Neural cell (in vitro differentiated cells): ENCODE measurements at places on chromosomes 16 and 17. TPM values are rescaled to one million over a fixed set of nuclear protein-coding genes. Genes with fewer than 3 reads are reported as not detected.

Gene VMO1
- 1.6 TPM in 1 of 2 replicates, not detected in the other for polyA plus RNA-seq

Gene EIF3CL
- polyA plus RNA-seq: 22.3 and 35.4 TPM in 2 replicates

Gene CSH2
- not detected in 2 replicates for polyA plus RNA-seq

Gene KRT39
- polyA plus RNA-seq: not detected in 2 replicates

Gene ZFPM1
- polyA plus RNA-seq: 0.41 and 0.60 TPM in 2 replicates

Gene CNTNAP4
- 73.7 and 75.8 TPM in 2 replicates for polyA plus RNA-seq

Gene CES1
- not detected in 2 replicates for polyA plus RNA-seq

Gene RSL1D1
- polyA plus RNA-seq: 61.2 and 70.9 TPM in 2 replicates

Gene MYO18A
- 21.6 and 23.9 TPM in 2 replicates for polyA plus RNA-seq

Gene ALOX12B
- 0.31 and 0.34 TPM in 2 replicates for polyA plus RNA-seq

Gene ST6GALNAC2
- not detected in 2 replicates for polyA plus RNA-seq

Gene GUCY2D
- 0.07 and 0.10 TPM in 2 replicates for polyA plus RNA-seq

Gene CCDC200
- polyA plus RNA-seq: not detected in 2 replicates

Gene NLRC3
- 0.30 and 0.57 TPM in 2 replicates for polyA plus RNA-seq

Gene HBA1
- not detected in 2 replicates for polyA plus RNA-seq

Gene PPY
- not detected in 2 replicates for polyA plus RNA-seq

Gene MYL4
- polyA plus RNA-seq: not detected in 2 replicates

Gene CASKIN1
- 10.3 and 12.3 TPM in 2 replicates for polyA plus RNA-seq

Gene KRTAP4-4
- polyA plus RNA-seq: not detected in 2 replicates

Gene EVPL
- not detected in 2 replicates for polyA plus RNA-seq

Gene ARHGAP44
- 5.9 and 8.1 TPM in 2 replicates for polyA plus RNA-seq

Gene TM4SF5
- polyA plus RNA-seq: not detected in 2 replicates

Gene TNFRSF13B
- not detected in 2 replicates for polyA plus RNA-seq

Gene CNGB1
- 19.1 and 20.7 TPM in 2 replicates for polyA plus RNA-seq

Gene OR3A1
- polyA plus RNA-seq: not detected in 2 replicates

Gene QRICH2
- 17.3 and 26.5 TPM in 2 replicates for polyA plus RNA-seq

Gene SHCBP1
- polyA plus RNA-seq: 0.54 and 1.1 TPM in 2 replicates

Gene DOC2A
- polyA plus RNA-seq: 7.3 and 8.5 TPM in 2 replicates
